ENCODE measurements at places on chromosomes 16 and 17.

GRCh38 chr16:47643323-47644000 lies 182.3 kb downstream of the PHKB start:
- no peak for DNase-seq

GRCh38 chr17:2034806-2035540 lies 5.0 kb downstream of the DPH1 start:
- no peak for DNase-seq

DNA sequence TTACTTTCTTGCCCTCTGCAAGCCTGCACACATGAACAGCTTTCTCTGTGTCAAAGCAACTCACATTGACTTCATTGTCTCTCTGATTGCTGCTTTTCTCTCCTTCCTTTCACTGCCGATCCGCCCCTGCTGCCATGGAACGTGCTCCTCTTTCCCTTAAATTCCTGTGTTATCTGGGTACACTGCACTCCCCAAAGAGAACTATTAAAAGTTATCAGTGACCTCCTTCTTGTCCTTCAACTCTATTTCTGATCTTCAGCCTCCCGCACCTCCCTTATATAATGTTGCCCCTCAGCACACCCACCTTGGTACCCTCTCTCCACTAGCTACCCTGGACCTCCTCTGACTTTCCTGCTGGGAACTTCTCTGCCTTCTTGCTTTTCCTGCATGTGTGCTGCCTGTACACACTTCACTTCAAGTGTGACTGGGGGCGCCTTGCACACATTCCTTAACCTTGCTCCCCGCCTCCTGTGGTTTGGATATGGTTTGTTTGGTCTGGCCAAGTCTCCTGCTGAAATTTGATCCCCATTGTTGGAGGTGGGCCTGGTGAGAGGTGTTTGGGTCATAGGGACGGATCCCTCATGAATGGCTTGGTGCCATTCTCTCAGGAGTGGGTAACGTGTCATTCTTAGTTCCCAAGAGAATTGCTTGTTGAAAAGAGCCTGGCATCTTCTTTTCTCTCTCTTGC lies 26.7 kb upstream of the PMP22 start:
- no peak for DNase-seq

DNA sequence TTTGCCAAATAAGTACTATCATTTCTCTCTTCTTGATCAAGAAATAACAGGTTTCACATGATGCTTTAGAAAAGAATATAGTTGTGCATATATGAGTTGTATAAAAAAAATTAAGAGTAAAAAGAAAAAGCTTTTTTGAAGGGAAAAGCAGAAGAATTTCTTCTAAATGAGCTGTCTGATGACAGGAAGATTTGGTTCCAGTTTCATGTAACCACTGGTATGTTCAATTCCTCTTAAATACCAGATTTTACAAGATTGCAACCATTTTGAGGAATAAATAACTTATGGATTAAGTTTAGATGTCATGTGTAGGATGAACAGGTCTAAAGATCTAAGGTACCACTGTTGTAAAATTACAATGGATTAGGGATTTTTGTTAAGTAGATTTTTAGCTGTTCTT lies 45.0 kb downstream of the VMP1 start:
- no peak for DNase-seq

GRCh38 chr16:75306099-75306762 lies 54.8 kb upstream of the BCAR1 start:
- no peak for DNase-seq

GRCh38 chr17:19719355-19720209 lies 3.2 kb upstream of the SLC47A2 start:
- DNase-seq = no peak

Measured in NCI-H2081 (cell line).